ENCODE measurements at places on chromosomes 7 and 10.

- no peak for DNase-seq
These were observed 9.7 kb upstream of the TNKS2 start for GRCh38 chr10:91788527-91788926.

- no peak for DNase-seq
These were observed 88.9 kb downstream of the ARMH3 start for GRCh38 chr10:101967119-101967518.

GRCh38 chr10:85668522-85668921 lies 698.1 kb downstream of the GRID1 start:
- DNase-seq: no peak

DNA sequence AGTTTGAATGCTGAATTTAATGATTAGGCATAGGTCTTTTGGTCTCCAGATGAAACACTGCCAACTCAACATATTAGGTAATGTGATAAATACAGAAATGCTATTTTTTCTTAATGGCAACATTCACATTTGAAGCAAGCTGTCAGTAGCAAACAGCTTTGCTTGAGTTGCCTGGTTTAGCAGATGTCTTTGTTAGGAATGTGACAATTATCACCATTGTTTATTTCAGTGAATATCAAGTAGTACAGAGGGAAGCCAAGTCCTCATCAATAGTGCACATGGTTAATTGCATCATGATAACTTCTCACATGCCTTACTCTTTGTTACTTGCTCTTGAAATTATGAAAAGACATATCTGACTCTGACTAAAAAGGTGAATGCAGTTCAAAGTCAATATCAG lies 23.7 kb upstream of the SEPTIN7 start:
- DNase-seq: no peak

- no peak for DNase-seq
These were observed 140.1 kb upstream of the JCAD start for GRCh38 chr10:30199376-30200016.

DNA sequence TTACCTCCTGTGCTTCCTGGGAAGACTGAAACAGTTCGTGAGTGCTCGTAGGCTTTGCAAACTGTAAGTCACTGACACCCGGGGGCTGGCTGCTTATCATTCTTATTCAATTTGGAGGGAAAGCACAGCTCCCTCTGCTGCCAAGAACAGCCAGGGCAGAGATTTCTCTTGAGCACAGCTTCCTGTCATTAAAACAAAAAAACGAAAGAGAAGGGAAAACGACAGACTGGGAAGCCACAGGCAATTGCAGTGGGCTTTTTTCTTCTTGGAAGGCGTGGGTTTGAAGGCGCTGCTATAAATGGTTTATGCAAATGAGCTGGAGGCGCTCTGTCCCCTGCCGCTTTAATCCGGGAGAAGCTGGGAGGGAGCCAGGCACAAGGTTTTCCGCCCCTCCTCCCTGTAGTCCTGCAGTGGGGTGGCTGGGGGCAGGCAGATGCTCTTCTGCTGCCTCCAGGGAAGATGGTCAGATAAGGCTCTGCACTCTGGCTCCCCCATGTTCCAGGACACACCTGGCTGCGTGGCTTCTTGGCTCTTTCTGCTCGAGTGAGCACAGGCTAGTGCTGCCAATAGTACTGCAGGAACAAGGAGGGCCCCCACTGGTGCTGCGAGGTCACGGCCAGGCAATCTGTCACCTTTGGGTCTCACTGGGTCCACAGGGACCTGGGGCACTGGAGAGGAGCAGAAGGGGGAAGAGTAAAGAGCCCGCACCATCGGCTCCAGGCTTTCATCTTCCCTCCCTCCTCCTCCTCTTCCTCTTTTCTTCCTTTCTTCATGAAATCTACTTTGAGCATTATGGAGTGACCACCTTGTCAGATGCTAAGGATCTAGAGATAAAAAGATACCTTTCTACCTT lies 49.5 kb downstream of the NEURL1 start:
- peak; percentile 13 for DNase-seq

- DNase-seq: no peak
These were observed 34.8 kb downstream of the CALML5 start for GRCh38 chr10:5464546-5464945.

DNA sequence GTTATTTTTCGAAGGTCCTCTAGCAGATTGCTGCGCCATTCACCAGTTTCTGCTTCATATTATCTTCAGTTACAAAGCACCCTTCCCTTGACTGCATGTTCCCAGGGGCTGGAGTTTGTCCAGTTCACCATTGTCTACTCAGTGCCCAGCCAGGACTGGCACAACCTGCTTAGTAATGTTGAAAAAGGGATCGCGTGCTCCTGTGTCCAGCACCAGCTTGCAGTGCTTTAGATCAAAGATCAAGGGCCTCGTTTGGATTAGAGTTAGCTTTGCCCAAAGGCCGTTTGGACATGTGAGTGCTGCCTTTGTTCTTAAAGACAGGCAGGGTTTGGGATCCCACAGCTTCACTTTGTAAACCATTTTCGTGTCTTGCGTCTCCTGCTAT lies 867 bp downstream of the ATP6V0E2 start:
- DNase-seq: no peak

GRCh38 chr10:44776181-44776580 lies 135.0 kb upstream of the TMEM72 start:
- DNase-seq: no peak

DNA sequence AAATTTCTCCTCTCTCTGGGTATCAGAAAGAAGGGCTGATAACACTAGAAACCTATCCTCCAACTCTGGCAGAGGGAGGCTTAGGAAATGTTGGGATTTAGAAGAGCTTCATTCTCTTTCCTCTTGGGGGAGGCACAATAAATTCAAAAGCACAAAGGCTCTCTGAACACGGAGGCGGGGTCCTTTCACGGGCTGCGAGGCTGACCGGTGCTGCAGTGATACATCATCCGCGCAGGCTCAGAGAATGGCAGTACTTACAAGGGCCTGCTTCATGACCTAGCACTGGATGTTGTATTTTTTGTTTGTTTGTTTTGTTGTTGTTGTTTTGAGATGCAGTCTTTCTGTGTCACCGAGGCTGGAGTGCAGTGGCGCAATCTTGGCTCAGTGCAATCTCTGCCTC lies 306.2 kb downstream of the SORCS3 start:
- no peak for DNase-seq

DNA sequence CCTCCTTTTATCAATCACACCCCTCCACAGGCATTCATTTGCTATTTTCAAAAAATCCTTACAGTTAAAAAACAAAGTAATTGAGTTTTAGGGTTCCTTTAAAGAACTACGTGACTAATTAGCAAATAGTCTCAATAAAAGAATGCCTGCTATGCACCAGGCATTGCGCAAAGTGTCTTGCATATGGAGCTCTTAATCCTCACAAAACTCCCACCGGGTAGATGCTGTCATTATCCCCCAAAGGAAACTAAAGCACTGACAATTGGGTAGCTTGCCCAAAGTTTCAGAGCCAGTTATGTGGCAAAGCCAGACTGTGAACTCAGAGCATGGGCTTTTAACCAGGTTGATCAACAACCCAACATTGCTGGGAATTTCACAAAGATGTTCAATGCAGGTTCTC lies 305.7 kb downstream of the ELMO1 start:
- no peak for DNase-seq

DNA sequence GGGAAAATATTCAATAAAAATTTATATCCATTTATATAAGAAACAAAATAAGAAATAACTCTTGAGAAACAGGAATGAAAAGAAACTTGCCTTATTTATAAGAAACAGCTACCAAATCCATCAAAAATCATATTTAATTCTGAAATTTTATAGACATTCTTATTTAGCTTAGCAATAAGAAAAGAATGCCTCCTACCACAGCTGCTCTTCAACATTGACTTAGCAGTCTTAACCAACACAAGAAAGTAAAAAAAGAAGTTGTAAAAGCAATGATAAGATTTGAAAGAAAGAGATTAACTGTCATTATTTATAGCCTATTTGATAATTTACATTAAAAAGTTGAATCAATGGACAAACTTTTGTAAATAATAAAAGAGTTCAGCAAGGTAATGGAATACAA lies 212.8 kb downstream of the ZNF365 start:
- DNase-seq: no peak

- DNase-seq: no peak
These were observed 56.1 kb upstream of the PDLIM1 start for GRCh38 chr10:95346715-95347401.

DNA sequence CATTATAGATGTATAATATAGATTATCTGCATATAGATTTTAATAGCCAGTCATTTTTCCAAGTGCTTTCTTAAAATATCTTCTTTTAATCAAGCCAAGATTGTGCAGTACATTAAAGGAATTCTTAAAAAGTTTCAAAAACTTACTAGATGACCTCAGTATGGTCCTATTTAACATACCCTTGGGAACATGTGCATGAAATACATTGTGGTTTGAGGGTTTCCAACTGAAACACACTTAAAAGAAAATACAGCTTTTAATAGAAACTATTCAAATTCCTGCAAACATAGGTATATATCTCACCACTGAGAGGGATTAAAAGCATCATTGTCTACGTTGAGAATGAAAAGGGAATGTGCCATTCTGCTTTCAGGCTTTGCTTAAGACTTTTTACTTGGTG lies 364.9 kb downstream of the SUGCT start:
- no peak for DNase-seq
